NCI-H82 (cell line): ENCODE measurements at places on chromosomes 2 and 18.

GRCh38 chr2:4354164-4354563 is 650.8 kb downstream of the DCDC2C start:
- DNase-seq, result no peak

DNA sequence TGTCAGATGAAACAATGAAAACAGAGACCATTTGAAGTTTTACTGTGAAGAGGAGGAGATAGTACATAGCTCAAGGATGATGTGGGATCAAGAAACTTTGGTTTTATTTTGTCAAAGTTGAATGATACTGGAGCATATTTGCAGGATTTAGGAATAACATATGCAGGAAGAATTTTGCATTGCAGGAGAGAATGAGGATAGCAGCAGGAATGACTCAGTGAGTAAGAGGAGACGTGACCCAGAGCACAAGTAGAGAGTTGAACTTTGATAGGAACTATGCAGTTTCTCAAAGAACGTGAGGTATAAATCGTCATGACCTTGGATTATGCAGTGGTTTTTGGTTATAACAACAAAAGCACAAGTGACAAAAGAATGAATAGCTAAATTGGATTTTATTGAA is 47.7 kb downstream of the MAPRE2 start:
- no peak for DNase-seq

DNA sequence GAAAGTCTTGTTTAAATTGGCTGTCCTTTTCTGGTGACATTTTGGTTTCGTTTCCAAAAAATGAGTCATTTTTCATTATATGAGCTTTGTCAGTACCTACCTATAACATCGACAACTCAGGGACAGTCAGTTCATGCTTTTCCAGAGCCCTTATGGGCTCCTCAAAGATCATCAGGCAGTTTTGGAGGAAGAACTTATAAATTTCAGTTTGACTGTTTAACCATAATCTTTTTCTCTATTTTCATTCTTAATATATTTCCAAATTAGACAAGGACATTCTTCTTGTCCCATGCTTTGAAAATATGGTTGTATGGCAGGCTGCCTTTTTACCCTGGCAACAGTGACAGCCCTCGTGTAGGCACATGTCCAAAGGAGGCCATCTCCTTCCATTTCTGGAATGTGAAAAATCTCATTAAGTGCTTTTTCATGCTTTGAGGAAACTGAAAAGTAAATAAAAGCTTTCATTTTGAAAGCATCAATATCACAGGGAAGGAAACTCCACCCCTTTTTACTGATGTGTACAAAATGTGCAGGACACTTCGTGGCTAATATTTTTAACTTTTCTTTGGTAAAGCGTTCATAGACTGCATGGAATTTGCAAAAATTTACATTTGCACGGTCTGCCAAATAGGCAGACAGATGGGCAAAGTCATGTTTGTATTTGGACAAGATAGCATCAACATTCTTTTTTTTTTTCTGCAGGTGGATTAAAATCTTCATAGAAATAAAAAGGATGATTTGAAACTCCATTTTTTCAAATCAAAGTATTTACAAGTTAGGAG is 7.2 kb upstream of the PROC start:
- no peak for DNase-seq

GRCh38 chr2:169738566-169739229 is 5.1 kb downstream of the KLHL23 start:
- no peak for DNase-seq

DNA sequence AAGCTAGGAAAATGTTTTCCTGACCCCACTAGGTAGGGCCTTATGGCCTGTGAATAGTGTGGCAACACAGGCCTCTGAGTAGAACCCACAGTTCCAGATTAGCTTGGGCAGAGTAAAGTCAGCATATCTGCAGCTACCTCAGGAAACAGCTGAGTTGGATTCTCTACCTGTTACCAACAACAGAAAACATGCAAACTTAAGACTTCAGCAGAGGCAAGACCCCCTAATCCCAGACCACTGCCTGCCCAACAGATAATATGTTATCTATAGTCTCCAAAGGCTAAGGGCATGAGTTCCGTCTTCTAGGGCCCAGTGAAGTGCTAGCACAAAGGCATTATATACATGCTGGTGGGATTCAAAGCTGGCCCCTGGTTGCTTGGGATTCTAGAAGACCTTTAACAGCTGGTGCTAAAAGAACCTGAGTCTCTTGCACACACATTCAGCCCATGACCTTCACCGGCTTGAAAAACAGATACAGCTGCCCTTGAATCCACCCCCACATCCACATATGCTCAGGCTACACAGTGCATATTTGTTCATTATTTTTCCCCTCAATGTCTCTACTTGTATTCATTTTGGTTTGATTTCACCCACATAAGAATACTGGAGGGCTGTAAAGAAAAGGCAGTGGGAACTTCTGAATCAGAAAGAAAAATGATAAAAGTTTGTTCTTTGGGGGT is 13.5 kb upstream of the UBXN4 start:
- DNase-seq, result peak; percentile 33

- no peak for DNase-seq
These were observed 42.6 kb upstream of the EDAR start for GRCh38 chr2:109031476-109032228.

DNA sequence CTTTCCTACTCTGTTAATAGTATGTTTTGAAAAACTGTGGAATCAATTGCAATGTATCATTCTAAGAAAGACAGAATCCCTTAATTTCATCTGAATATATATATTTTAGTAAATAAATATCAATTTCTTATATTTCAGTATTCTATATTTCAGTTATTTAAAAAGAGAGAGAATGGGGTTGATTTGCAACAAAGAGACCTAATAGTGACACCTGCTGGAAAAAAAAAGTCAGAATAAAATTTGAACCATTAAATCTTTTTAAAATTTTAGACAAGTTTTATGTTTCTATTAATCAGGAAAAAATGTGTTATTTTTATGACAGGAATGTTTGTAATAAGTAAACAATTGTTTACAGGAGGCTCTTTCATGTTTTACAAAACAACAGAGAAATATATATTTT is 20.7 kb upstream of the CCNT2 start:
- DNase-seq, result peak; percentile 7

DNA sequence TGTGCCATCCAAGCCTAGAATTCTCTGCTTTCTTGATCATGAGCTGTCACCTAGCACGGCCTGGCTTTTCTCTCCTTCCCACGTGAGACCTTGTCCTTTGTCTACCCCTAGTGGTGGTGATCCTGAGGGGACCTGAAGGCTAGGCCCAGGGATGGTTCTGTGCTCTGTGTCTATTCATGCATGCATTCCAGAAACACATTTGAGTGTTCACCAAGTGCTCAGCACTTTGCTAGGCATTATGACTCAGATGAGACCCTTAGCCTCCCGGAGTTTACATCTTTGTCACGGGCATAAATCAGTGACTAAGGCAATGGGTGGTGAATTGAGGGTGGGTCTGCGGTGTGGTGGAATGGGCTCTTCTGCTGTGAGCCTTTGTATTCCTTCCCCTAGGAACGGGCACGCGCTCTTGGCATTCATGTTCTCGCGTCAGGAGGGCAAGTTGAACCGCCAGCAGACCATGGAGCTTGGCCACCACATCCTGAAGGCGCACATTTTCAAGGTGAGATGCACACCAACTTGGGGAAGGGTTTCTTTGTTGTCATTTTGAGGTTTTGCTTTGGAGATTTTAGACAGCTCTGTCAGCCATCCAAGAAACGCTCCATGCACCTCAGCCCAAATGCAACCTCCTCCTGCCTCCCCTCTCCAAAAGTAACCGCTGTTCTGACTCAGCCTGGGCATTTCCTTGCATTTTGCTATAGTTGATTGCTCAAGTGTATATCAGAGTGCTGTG is 100.9 kb downstream of the WDSUB1 start:
- DNase-seq, result peak; percentile 58

DNA sequence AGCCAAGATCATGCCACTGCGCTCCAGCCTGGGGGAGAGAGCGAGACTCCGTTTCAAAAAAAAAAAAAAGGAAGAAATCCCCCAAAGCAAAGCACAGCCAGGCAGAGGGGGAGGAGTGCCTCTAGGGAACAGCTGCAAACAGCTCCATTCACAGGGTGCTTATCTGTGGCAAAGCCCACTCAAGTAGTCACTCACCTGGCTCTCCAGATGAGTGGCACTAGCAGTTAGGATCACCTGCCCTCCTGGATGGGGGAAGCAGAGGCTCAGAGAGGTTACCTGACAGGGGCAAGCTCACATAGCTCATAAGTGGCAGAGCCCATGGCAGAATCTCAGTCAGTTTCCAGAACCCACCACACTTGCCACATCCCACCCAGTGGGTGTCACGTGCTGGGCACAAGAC is 30.3 kb downstream of the TFCP2L1 start:
- DNase-seq, result no peak

- no peak for DNase-seq
These were observed at the start of gene LBX2 for GRCh38 chr2:74499267-74499939. Gene LBX2 (minus strand): TSS chr2:74499603. CDS start chr2:74499537, 66 bp downstream.

DNA sequence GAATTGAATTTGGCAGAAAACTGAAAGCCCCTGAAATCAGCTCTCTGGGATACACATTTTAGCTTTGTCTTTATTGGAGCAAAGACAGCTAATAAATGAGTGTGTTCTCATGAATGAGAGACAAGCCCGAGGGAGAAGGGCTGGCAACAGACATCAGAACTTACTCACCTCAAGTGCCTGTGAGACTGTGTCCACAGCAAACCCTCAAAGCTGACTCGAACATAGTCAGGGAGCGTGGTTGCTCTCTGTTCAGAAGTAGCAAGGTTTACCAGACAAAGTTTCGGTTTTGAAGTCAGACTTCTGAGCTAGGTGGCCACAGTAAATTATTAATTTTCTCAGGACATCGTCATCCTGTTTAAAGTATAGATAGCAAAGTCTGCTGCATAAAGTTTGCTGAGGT is 207.9 kb downstream of the CMPK2 start:
- no peak for DNase-seq

GRCh38 chr2:164837807-164838206 is 3.8 kb downstream of the COBLL1 start:
- DNase-seq, result no peak

DNA sequence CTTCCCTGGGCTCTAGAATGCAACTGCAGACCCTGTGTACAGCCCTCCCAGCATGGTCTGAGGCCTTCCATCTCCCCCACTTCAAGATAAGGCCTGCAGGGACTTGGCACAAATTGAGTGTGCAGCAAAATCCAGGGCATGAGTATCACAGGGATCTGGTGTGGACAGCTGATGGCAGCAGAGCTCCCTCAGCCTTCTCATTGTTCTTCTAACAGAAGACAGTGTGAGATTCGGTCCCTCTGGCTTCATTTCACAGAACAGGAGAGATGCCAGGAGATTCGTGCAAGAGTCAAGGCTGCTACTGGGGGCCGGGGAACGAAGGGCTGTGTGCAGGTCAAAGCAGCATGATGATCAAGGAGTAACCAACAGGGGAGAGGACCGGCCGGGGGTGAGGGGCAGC is 85.8 kb downstream of the UXS1 start:
- no peak for DNase-seq
